ENCODE measurements at places on chromosomes 13 and 19.

DNA sequence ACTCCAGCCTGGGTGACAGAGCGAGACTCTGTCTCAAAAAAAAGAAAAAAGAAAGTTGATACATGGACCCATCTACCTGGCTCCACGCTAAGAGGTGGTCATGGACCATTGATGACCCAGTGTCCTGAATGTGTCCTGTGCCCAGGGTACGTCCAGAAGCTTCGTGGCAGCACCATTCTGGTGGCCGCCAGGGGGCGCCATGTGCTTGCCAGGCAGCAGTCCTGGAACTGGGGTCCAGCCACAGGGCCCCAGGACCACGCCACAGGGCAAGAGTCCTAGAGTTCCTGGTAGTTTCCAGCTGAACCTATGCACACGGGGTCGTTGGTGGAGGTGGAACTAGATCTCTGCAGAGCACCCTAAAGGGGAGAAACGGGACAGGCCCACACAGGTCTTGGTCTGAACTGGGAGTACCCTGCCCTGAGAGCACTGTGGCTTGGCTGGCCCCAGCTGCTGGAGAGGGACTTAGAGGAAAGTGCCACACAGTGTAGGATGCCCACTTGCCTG is 19.9 kb upstream of the FBXO27 start:
- DNase-seq, result peak; percentile 58

- DNase-seq, result no peak
Observed at GRCh38 chr13:71338070-71338469, 528.9 kb downstream of the DACH1 start.

DNA sequence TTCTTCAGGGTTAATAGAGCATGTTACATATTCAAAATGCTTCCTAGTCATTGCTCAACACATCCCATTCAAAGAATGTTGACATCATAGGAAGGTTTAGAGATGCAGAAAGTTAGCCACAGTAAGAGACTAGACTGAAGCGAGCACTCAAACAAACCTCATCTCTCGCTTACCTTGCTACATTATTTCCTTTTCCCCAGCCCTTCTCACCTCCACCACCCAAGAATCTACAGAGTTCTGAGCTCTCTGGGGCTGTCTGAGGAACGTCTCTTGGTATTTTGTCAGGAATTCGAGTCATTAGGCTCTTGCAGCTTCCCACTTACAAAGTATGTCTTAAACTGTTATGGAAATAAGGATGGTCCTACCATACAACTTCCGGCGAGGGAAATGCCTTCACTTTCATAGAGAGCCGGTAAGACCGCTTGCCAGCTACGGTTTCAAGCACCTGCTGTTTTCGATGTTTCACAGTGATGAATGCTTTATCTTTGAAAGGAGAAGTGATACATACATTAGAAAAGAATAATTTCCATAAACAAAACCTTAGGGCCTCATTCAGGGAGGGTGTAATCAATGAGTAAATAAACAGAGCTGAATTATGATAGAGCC is 65.1 kb downstream of the FLT1 start:
- peak; percentile 60 for DNase-seq

DNA sequence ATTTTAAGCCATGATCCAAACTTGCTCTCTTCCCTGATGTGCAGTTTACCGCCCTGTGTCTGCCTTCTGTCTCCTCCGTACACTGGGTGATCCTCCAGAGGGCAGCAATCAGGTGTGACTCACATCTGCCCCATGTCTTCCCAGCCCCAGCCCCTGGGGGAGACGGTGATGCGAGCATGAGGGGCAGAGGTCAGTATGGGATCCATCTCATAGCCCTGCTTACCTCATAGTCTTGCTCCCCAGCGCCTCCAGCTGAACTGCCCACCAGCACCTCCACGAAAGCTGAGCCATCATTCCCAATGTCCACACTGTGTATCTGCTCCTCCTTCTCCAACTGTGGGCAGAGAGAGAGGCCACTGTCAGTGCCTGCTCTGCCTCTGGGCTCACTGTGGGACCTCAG is 14.6 kb downstream of the XRCC1 start:
- DNase-seq, result peak; percentile 52

DNA sequence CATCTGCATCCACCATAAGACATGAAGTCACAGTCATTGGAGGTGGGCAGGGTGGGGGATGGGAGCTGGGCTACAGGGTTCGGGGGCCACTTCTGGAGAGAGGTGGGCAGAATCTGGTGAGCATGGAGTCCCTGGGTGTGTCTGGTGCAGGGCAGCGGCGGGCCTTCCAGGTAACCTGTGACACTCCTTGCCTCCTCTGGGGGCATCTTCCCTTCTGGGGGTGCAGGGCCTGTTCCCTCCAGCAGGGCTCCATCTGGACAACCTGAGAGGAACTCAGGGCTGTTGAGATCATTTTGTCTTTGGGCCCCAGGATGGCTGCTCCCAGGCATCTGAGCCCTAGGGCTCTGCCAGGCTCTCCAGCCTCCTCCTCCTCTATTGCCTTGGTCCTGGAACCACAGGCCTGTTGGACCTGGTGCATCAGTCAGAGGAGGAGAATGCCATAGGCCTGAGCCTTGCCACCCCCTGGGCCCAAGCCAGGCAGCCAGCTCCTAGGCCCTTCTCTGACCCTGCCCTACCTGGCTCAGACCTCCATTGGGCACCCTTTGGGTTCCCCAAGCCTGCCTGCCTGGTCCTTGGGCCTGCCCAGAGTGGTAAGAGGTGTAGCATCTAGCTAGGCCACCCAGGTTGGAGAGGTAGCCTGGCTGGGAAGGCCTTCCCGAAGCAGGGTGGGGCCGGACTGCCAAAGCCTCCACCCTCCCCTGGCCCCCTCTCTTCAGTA is 13.4 kb downstream of the LYL1 start:
- DNase-seq, result no peak

DNA sequence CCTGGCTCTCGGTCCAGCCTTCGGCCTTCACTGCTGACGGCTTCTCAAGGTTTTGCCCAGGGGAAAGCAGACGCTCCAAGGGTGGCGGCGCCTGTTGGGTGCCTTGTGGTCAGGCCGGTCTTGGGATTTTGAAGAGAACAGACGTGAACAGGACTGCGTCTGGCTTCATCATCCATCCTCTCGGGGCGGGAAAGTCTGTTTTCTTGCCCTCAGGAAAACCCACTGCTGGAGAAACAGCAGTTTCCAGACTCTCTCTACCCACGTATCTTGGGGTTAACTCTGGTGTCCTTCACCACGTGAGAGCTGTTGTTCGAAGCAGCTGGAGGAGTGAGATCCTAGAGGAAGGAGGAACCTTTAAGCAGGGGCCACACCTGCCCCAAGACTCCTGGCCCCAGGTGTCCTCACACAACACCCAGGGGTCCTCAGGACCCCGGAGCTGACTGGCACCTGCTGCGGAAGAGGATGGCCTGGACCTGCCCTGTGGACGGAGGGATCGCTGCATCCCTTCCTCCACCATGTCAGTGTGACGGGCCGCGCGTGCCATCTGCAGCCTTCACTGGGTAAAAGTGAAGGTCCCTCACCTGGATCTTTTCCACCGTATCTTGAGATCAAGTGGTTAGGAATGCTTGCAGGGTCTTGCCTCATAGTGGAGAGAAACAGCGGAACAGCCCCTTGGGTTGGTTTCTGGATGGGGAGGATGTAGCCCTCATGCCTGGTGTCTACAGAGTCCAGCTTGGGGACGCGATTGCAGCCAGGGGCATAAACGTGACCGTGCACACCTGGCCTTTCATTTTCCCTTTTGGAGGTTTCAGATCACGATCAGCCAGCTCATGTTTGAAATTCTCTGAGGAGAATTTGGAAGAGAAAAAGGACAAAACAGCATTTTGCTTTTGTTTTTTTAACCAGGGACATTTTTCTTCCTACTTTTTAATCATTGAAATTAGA is 69.5 kb upstream of the MCF2L start:
- no peak for DNase-seq

DNA sequence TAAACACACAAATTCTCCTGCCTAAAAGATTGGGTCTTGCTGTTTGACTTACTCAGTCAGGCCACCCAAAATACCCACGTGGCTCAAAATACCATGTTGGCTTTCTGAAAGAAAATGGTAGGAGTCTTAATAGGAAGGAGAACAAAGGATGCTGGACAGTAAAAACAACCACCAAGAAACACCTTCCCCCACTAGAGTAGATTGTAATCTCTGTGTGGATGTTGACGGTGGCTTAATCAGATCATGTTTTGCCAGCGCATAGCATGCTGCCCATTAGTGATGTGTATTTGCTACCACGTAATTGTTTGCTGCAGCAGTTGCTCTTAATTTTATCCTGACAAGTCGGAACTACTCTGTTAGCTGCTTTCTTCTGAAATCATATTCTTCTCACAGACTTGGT is 1229.3 kb upstream of the SLC10A2 start:
- DNase-seq, result no peak

GRCh38 chr13:25932365-25932764 is 119.5 kb downstream of the SHISA2 start:
- no peak for DNase-seq

DNA sequence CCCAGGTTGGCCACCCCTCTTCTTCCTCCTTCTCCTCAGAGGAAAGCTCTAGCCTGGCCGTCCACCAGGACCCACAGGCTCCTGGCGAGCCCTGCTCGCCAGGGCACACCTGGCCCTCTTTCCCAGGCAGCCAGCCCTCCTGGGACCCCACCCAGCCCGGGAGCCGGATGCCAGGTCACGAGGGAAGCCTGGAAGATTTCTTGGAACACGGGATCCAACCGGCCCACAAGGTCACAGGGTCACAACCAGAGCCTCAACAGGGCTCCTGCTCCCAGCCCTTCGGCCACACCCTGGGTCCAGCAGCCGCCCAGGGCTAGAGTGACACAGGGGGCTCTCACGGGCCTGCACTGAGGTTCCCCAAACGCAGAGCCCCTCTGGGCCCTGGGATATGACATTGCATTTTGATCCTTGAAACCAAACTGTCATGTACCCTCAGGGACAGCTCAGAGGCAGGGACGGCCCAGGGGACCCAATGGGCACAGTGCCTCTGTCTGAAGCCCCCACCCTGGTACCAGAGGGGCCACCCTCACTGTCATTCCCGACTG is 5.5 kb downstream of the MKNK2 start:
- no peak for DNase-seq

- no peak for DNase-seq
Observed at GRCh38 chr13:73828811-73829210, 305.4 kb downstream of the KLF12 start.

DNA sequence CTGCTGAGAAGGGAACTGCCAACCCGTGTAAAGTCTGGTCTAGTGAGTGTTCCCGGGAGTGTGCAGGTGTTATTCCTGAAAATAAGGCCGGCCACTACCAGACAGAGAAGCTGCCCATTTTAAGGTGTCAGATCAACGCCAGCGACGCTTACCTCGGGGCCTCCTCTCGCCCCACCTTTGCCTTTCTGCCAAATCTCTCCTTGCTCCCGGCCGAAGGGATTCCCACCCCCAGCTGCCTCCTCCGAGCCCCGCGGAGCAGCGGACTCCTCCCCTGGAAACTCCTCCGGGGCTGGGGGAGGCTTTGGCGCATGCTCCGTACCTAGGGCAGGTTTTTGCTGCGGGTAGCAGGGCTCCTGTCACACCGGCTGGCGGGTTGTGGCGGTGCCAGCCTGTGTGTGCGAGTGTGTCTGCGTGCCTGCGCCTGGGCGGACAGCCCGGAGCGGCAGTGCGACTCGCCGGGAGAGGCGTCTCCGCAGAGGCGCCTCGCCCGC is at the start of gene HS6ST3:
HS6ST3 (plus strand) TSS at position 359 of the 491 bp plus-strand sequence.
- no peak for DNase-seq

DNA sequence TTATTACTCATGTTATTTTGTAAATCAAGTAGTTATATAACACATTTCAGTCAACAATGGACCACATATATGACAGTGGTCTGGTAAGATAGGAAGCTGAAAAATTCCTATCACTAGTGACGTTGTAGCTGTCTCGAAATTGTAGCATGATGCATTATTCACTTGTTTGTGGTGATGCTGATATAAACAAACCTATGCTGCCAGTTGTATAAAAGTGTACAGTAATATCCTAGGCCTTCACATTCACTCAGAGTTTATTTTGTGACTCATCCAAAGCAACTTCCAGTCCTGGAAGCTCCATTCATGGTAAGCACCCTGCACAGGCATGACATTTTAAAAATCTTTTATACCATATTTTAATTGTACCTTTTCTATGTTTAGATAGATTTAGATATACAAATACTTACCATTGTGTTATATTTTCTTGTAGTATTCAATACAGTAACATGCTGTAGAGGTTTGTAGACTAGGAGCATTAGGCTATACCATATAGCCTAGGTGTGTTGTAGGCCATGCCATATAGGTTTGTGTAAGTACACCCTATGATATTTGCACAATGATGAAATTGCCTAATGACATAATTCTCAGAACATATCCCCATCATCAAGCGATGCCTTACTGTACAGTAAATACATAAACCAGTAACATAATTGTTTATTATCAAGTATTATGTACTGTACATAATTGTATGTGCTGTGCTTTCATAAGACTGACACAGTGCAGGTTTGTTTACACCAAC is 49.3 kb downstream of the IFT88 start:
- peak; percentile 98 for DNase-seq

DNA sequence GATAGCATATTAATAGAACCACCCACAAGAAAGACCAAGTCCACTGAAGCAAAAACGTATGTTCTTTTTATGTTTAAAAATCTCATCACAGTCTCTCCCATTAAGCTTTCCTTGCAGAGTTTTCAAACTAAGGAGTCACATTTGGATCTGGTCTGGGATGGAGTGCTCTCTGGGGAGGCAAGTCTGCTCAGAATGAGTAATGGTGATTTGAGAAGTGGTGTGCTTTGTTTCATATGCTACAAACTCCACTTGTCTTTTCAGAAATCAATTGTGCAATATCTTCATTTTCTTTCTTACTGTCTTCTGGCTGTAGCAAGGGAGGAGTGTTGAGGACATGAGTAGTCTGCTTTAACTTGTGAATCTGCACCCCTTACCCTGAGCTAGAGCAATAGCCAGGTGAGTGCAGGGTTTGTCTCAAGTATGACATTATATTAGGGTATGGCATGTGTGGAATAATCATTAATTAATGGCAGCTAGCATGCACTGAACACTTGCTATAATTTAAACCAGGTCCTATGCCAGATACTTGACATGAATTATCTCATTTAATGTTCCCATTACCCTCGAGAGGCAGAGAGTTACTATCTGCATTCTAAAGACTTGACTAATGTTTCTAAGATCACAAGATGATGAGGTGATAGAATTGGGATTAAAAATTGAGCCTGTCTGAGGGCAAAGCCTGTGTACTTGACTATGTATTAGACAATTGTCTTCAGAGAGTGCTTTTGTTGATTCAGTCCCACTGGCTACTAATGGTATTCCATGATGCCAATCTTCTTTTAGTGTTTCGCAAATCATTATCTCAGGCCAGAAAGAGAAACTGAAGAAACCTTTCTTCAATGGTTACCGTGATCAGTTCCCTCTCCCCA is 171.8 kb downstream of the GPC6 start:
- peak; percentile 55 for DNase-seq

- DNase-seq, result peak; percentile 37
Observed at GRCh38 chr13:44652962-44653660, 77.0 kb upstream of the TSC22D1 start.
